NCI-H524 treated with DMSO at 0.1 percent for 48 hours (cell line): ENCODE measurements at places on chromosomes 3 and 15.

GRCh38 chr15:38068626-38069391, 134.4 kb downstream of the TMCO5A start:
- DNase-seq: peak; percentile 61

DNA sequence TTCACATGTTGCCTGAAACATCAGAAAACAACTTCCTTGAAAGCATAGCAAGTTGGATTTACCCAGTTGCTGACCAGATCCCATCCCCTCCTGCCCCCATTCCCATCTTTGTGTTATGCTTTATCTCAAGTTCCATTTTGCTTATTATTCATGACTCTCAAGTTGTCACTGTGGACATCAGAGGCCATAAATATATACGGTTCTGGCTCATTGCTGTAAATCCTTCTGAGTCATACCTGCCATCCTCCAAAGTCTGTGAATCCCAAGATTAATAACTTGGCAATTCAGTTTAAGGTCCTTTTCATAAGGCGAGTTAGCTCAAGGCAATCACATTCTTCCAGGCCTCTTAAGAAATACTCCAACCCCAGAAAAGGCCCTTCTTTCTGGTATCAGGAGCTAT, 126.2 kb upstream of the C2CD4B start:
- DNase-seq: no peak

DNA sequence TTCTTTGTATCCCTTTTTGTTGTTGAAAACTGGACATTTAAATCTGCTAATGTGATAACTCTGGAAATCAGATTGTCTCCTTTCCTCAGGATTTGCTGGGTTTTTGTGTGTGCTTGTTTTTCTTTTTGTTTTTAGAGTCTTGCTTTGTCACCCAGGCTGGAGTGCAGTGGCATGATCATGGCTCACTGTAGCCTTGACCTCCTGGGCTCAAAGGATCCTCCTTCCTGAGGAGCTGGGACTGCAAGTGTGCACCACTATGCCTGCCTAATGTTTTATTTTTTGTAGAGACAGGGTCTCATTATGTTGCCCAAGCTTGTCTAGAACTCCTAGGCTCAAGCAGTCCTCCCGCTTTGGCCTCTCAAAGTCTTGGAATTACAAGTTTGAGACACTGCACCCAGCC, 44.6 kb upstream of the IL20RB start:
- no peak for DNase-seq

DNA sequence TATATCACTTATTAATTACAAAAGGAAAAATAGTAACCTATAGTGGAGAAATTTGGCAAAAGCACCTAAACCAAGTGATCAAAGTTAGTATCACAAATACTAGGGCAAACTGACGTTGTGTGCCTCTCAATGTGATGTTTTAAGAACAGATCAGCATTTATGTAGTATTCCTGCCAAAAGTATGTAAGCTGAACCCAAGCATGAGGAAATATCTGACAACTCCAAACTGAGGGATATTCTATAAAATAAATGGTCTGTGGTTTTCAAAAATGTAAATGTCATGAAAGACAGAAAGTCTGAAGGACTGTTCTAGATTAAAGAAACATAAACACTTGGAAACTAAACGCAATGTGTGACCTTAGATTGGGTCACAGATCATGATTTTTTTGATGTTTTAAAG, 34.3 kb upstream of the PIK3CA start:
- DNase-seq: no peak

- peak; percentile 61 for DNase-seq
Measured at GRCh38 chr3:146187334-146187950, 26.5 kb upstream of the PLOD2 start.

DNA sequence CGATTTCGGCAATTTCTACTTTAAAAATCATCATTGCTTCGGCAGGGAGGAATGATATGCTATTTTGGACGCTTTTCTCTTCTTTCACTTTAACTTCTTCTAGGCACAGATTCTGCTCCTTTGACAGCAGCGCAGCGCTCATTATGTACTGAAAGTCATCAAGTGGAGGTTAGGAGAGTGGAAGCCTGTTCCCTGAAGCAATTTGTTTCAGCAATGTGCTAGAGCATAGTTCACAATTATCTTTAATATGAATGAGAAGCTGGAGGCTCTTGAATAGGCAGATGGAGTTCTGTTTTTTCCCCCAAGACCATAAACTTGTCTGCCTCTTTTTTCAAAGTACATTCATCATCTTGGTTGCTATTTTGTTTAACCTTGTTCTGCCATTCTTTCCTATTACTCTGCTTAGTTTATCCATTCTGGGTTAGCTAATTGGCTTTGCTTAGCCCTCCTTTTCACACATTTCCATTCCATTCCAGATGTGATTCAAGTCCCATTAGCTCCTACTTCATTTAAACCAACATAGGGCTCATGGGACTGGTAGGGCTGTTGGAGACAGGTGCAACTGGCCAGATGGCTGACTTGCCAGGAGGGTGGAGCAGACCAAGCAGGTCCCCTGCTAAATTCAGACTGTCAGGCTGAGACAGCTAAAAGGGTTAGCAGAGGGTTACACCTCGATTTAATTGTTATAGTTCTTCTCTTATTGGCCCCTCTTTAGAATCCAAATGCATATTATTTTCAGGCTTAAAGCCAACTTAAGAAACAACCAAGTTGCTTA, 534.7 kb upstream of the CBLB start:
- peak; percentile 96 for DNase-seq

- no peak for DNase-seq
Measured at GRCh38 chr3:76497636-76498035, 542.3 kb upstream of the ROBO2 start.
